ENCODE measurements at places on chromosomes 11 and 22. TPM values are rescaled to one million over a fixed set of nuclear protein-coding genes. Genes with fewer than 3 reads are reported as not detected.

Gene ASPHD2
- 9.2 TPM for total RNA-seq

Gene GAL3ST1
- not detected for total RNA-seq

Gene VSIG2
- total RNA-seq: 0.31 TPM

Gene SCGB1A1
- total RNA-seq: not detected

Gene SWAP70
- total RNA-seq: 8.6 TPM

Gene TREH
- total RNA-seq: not detected

Gene HMOX1
- total RNA-seq: 2.7 TPM

Gene SLC37A4
- total RNA-seq: 33.4 TPM

Gene CLDN5
- 0.31 TPM for total RNA-seq

Gene C11orf42
- not detected for total RNA-seq

Gene KCNJ4
- not detected for total RNA-seq

Gene USP2
- total RNA-seq: 1.4 TPM

Gene PNPLA3
- total RNA-seq: 0.31 TPM

Gene C22orf31
- not detected for total RNA-seq

Gene COX8A
- total RNA-seq: 559 TPM

Gene ESAM
- 0.75 TPM for total RNA-seq

Gene GRIA4
- total RNA-seq: not detected

Gene UPK3A
- total RNA-seq: not detected

Gene CD6
- 279 TPM for total RNA-seq

Gene OR6A2
- not detected for total RNA-seq

Gene EML3
- total RNA-seq: 113 TPM

Gene DEFB131B
- total RNA-seq: not detected

Gene INS
- total RNA-seq: not detected

Gene YAP1
- total RNA-seq: 0.71 TPM

Gene TENM4
- total RNA-seq: not detected

Gene ARHGAP42
- not detected for total RNA-seq

Gene CPT1A
- total RNA-seq: 28.8 TPM

Gene MMP8
- not detected for total RNA-seq

Gene SERPIND1
- total RNA-seq: not detected

Gene MEI1
- 51.3 TPM for total RNA-seq

Gene CCND1
- 1.3 TPM for total RNA-seq

Gene BDNF
- not detected for total RNA-seq

Gene DBX1
- not detected for total RNA-seq

Gene CRYBB2
- not detected for total RNA-seq

Gene GSTP1
- 361 TPM for total RNA-seq

Gene FAM111B
- total RNA-seq: 31.0 TPM

Gene CRYAB
- total RNA-seq: not detected

Measured in activated CD4-positive, alpha-beta memory T cell treated with anti-CD3 and anti-CD28 coated beads for 36 hours (primary cell).